CD14-positive monocyte (primary cell): ENCODE measurements at places on chromosomes 5 and 9. TPM values are rescaled to one million over a fixed set of nuclear protein-coding genes. Genes with fewer than 3 reads are reported as not detected.

ZNF483 gene
- polyA plus RNA-seq, result not detected

DNA sequence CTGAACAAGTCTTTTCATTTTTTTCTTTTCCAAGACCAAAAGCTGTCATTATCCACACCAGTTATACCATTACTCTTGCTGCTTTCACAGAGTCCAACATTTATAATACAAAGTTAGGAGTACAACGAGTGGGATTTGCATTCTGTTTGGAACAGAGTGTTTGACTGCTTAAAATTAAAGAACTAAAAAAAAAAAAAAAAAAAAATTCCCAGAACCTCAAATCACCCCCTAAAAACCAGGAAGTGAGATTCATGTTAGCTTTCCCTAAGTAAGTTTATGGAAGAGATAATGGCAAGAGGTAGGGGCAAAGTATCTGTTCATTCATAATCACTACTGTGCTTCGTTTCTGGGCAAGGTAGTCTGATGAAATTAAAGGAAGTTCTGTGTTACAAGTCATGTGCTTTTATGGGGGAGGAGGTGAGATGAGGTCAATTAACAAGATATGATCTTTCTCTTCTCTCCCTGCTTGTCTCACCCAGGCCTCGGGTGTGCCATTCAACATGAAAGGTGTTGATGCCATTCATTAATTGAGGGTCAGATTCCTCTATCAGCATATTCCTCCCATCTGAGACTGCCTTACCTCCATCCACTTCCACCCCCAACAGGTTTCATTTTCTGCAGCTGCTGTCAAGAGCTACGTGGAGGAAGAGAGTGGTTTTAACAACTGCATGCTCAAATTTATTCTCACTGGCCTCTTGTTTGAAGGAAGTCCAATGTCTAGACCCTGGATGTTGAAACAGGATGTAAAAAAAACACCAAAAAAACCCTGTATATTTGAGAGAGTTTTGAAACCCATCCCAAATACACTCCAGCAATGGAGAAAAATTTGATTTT, 58.1 kb downstream of the MARCHF3 start:
- H3K4me1 ChIP-seq, result peaks cover 20% of the 10 kb centered on the region
- H3K27me3 ChIP-seq, result no peaks in the 10 kb centered on the region
- peak overlapping the region; percentile 44 for H3K4me3 ChIP-seq
- DNase-seq, result peak; percentile 49
- no peaks in the 10 kb centered on the region for H3K36me3 ChIP-seq

- H3K27ac ChIP-seq, result peak overlapping the region; percentile 88
- no peak for DNase-seq
- no peaks in the 10 kb centered on the region for H3K27me3 ChIP-seq
Measured at GRCh38 chr5:54669285-54669684, 151.7 kb downstream of the SNX18 start.

DNA sequence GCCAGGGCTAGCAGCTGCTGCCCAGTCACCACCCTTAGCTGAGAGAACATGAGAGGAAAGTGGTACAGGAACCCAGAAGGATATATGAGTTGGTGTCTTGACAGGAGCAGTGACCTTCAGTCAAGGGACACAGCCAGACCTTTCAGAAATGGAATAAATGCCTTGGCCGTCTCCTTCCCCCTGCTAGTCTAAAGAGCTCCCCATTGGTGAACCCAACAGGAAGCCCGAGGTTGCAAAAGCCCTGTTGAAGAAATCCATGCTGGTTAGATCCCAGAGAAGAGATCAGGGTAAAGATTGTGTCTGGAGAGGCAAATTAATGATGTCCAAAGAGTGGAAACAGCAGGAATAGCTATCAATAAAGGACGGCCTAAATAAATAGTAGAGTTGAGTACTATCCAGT, 244.5 kb downstream of the NR3C1 start:
- H3K4me3 ChIP-seq, result no peak overlapping the region
- DNase-seq, result no peak
- peaks cover 16% of the 10 kb centered on the region for H3K4me1 ChIP-seq
- H3K27ac ChIP-seq, result no peak overlapping the region

GRCh38 chr9:21995666-21996398, 1.2 kb downstream of the CDKN2B-AS1 start:
- H3K4me1 ChIP-seq, result peaks cover 28% of the 10 kb centered on the region
- peak; percentile 44 for DNase-seq
- H3K36me3 ChIP-seq, result no peaks in the 10 kb centered on the region
- H3K4me3 ChIP-seq, result peak overlapping the region; percentile 56

PCDHB16 gene
- not detected for polyA plus RNA-seq

DRD1 gene
- polyA plus RNA-seq, result not detected

MARCOL gene
- polyA plus RNA-seq, result not detected
